ENCODE measurements at places on chromosomes 6 and 20. TPM values are rescaled to one million over a fixed set of nuclear protein-coding genes. Genes with fewer than 3 reads are reported as not detected.

GRCh38 chr20:50315586-50316551 lies 125.2 kb downstream of the CEBPB start:
- DNase-seq: no peak
- H3K36me3 ChIP-seq: no peaks in the 10 kb centered on the region
- no peak overlapping the region for H3K27ac ChIP-seq
- H3K4me1 ChIP-seq: peaks cover 7% of the 10 kb centered on the region

- no peaks in the 10 kb centered on the region for H3K27me3 ChIP-seq
- no peak for DNase-seq
- H3K27ac ChIP-seq: no peak overlapping the region
- no peaks in the 10 kb centered on the region for H3K4me1 ChIP-seq
- H3K36me3 ChIP-seq: peaks cover 5% of the 10 kb centered on the region
These were observed 92.6 kb upstream of the AGPAT4 start for GRCh38 chr6:161366301-161366923.

GRCh38 chr6:158611039-158611438 lies 33.5 kb downstream of the DYNLT1 start:
- H3K27ac ChIP-seq: no peak overlapping the region
- no peak overlapping the region for H3K4me3 ChIP-seq
- H3K4me1 ChIP-seq: no peaks in the 10 kb centered on the region

Gene PSORS1C2
- not detected for total RNA-seq

Gene CPNE5
- total RNA-seq: 1.5 TPM

DNA sequence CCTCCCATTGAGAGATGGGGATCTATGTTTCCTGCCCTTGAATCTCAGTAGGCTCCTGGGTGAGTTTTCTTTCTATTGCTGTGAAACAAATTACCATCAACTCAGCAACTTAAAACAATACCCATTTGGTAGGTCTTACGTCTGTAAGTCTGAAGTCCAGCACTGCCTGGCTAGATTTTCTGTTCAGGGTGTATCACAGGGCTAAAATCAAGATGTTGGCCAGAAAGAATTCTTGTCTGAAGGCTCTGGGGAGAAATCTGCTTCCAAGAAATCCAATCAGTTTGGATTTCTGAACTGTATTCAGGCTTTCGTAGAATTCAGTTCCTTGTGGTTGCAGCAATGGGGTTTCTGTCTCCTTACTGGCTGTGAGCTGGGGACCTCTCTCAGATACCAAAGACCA lies 99.6 kb upstream of the SLC24A3 start:
- no peaks in the 10 kb centered on the region for H3K27me3 ChIP-seq
- H3K4me1 ChIP-seq: no peaks in the 10 kb centered on the region
- H3K4me3 ChIP-seq: no peak overlapping the region
- no peak for DNase-seq
- H3K27ac ChIP-seq: no peak overlapping the region

GRCh38 chr6:28880894-28881780 lies 42.6 kb downstream of the TRIM27 start:
- peaks cover 5% of the 10 kb centered on the region for H3K36me3 ChIP-seq
- DNase-seq: peak; percentile 78
- peaks cover 28% of the 10 kb centered on the region for H3K4me1 ChIP-seq
- H3K27ac ChIP-seq: peak overlapping the region; percentile 24

Gene ENPP4
- total RNA-seq: 8.8 TPM

DNA sequence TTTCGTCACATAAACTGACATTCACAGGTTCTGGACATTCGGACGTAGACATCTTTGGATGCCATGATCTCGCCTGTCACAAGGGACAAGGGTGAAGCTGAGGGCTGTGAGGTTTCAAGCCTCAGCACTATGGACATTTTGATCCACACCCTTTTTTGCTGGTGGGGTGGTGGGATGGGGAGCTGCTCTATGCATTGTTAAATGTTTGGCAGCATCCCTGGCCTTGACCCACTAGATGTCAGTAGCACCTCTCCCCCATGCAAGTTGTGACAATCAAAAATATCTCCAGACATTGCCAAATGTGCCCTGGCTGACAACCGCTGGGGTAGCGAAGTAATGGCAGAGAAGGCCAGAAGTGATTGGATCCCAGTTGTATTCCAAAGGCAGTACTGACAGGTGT lies 229.4 kb downstream of the TSHZ2 start:
- peaks cover 11% of the 10 kb centered on the region for H3K4me1 ChIP-seq
- H3K27ac ChIP-seq: no peak overlapping the region
- peaks cover 4% of the 10 kb centered on the region for H3K27me3 ChIP-seq

Gene CST5
- not detected for total RNA-seq

- H3K4me3 ChIP-seq: no peak overlapping the region
- no peaks in the 10 kb centered on the region for H3K36me3 ChIP-seq
- H3K27me3 ChIP-seq: peaks cover 5% of the 10 kb centered on the region
- H3K27ac ChIP-seq: no peak overlapping the region
- DNase-seq: peak; percentile 30
- H3K4me1 ChIP-seq: no peaks in the 10 kb centered on the region
These were observed 31.1 kb downstream of the PLG start for GRCh38 chr6:160733050-160733646.

- H3K27ac ChIP-seq: no peak overlapping the region
- no peak for DNase-seq
- peaks cover 4% of the 10 kb centered on the region for H3K27me3 ChIP-seq
These were observed 33.5 kb downstream of the VSTM2L start for GRCh38 chr20:37936451-37936850.

Gene GJA1
- not detected for total RNA-seq

Gene TBPL1
- 31.3 TPM for total RNA-seq

Gene C20orf96
- total RNA-seq: 6.4 TPM

DNA sequence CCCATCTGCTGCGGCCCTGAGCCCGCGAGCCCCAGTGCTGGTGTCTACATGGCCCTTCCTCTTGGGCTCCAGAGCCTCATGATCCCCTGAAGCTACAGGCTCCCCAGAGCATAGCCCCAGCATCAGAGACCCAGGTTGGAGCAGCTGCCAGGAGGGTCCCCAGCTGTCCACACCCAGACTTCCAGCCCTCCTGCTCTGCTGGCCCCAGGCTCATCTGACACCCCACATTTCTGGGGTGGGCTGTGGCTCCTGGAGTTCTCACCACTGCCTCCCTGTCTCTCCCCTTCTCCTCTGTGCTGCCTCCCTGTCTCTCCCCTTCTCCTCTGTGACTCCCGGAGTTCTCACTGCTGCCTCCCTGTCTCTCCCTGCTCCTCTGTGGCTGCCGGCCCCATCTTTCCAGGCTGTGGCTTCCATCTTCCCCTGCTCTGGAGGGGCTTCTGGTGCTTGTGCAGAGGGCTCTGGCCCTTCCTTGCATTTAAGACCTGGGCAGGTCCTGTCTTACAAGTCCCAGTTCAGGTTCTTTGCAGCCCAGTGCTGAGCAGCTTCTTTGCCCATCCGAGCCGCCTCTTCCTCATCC lies 108.1 kb downstream of the ERMARD start:
- H3K36me3 ChIP-seq: no peaks in the 10 kb centered on the region
- no peak for DNase-seq

- DNase-seq: no peak
- peaks cover 1% of the 10 kb centered on the region for H3K27me3 ChIP-seq
- H3K36me3 ChIP-seq: peaks cover 3% of the 10 kb centered on the region
These were observed 26.9 kb downstream of the RRAGD start for GRCh38 chr6:89385156-89385667.

DNA sequence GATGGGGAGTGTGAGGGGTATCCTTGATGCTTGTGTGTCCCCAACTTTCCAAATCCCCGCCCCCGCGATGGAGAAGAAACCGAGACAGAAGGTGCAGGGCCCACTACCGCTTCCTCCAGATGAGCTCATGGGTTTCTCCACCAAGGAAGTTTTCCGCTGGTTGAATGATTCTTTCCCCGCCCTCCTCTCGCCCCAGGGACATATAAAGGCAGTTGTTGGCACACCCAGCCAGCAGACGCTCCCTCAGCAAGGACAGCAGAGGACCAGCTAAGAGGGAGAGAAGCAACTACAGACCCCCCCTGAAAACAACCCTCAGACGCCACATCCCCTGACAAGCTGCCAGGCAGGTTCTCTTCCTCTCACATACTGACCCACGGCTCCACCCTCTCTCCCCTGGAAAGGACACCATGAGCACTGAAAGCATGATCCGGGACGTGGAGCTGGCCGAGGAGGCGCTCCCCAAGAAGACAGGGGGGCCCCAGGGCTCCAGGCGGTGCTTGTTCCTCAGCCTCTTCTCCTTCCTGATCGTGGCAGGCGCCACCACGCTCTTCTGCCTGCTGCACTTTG lies at the start of gene TNF:
TSS of gene TNF (plus strand) at position 231 of the 567 bp plus-strand sequence. CDS start at position 408, 177 bp downstream.
- peak within 1 kb of the TSS; percentile 99 for H3K27ac ChIP-seq
- H3K36me3 ChIP-seq: peaks cover 60% of the 10 kb centered on the region
- peaks cover 54% of the 10 kb centered on the region for H3K4me1 ChIP-seq
- H3K27me3 ChIP-seq: peaks cover 2% of the 10 kb centered on the region
- DNase-seq: peak; percentile 93

Gene CLVS2
- not detected for total RNA-seq

DNA sequence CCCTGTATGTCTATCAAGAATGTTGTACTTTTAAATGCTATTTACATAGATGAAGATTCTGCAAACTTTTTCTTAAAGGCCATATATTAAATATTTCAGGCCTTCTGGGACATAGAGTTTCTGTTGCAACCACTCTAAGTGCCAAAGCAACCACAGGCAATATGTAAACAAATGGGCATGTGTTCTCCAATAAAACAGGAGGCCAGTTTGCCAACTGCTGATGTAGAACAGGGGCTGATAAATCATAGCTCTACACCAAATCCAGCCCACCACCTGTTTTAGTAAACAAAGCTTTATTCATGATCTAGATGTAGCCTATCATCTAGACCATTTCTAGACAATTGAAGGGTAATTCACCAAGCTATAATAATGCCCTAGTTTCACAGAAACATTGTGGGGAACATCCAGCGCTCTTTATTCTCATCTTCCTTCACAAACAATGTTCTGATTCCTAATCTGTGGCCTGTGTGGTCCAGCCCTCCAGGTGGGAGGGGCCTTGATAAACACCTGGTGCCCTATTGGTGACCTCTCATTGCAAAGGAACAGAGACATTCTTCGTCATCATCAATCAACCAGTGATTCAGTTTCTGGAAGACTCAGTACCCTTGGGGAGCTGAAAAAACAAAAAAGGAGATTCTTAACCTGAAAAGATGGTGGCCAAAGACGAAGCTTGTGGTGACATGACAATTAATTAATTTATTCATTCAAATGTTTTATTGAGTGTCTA lies 80.2 kb downstream of the PREP start:
- DNase-seq: no peak
- H3K27me3 ChIP-seq: no peaks in the 10 kb centered on the region
- peaks cover 34% of the 10 kb centered on the region for H3K36me3 ChIP-seq
- H3K4me1 ChIP-seq: no peaks in the 10 kb centered on the region
- H3K4me3 ChIP-seq: no peak overlapping the region
- H3K27ac ChIP-seq: no peak overlapping the region

DNA sequence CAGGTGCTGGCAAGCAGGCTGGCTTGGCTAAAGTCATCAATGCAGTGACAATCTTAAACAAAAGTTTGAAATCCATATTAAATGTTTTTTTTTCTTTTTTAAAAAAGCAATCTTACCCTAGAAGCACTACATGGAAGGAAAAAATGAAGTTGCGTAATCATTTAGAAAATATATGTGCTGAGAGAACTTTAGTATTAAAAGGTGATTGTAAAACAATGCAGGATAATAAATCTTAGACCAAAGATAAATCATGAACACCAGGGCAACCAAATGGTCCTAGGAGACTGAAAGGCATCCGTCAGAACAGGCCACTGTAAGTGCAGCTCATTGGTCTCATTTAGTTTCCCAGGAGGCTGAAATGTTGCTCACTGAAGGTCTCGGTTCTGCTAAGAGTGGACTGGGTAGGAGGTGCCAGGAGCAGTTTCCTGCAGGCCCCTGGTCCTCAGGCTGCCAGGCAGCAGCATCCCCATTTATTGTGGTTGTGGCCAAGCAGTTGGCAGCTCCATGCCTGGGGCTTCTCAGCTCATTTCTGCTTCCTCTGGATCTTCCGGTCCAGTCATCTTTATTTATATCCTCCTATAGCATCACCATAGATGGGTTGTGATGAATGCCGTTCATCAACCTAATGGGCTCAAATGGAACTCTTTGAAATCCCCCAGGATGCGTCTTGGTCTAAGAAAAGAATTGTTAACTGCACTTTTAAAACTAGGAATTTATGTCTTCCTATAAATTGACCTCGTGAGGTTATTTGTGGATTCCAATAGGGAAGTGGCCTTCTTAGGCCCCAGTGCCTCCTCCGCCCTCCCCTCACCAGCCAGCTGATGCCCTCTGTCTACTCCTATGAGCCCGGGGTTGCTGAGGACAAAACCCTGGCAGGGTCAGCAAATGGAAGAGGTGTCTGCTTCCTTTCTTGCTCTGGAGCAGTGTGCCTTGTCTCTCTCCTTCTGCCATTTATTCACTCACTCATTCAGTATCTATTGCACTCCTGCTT lies 269.0 kb downstream of the UST start:
- no peaks in the 10 kb centered on the region for H3K4me1 ChIP-seq
- H3K36me3 ChIP-seq: no peaks in the 10 kb centered on the region
- H3K4me3 ChIP-seq: no peak overlapping the region
- no peak overlapping the region for H3K27ac ChIP-seq

Gene SIRPB1
- 1.3 TPM for total RNA-seq

DNA sequence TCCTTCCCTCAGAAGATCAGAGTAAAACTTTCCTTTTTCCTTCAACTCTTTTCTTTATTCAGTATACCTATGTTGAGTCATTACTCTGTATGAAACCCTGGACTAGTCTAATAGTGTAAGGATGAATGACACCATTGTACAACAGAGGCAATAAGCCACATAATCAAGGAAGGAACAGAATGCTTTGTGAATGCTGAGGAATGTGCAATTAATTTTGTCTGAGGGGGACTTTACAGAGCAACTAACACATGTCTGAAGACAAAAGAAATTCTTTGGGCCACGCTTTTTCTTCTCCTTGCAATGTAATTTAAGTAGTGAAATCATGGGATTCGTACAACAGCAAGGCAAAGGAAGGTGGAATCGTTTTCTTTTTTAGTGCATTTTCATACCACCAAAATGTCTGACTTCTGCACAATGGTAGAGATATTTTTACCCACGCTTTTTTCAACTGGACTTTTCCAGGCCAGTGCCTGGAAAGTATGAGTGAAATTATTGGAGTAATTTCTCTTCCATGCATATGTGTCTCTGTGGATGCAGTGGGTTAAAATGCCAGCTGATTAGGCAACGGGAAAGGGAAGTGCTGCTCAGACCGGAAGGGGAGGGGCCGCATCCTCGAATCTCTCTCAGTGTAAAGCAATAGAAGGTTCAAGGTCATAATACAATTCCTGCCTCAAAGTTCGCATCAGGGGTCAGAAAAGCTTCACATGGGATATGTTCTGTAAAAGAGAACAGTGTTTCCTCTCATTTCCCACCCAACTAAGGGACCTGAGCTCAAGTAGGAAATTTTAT lies 89.9 kb upstream of the MTHFD1L start:
- H3K4me3 ChIP-seq: no peak overlapping the region
- no peaks in the 10 kb centered on the region for H3K27me3 ChIP-seq
- peaks cover 2% of the 10 kb centered on the region for H3K36me3 ChIP-seq
- no peak for DNase-seq
- H3K27ac ChIP-seq: no peak overlapping the region

Gene ROS1
- not detected for total RNA-seq

GRCh38 chr20:47863981-47864380 lies 78.7 kb upstream of the SULF2 start:
- H3K27ac ChIP-seq: no peak overlapping the region
- H3K36me3 ChIP-seq: no peaks in the 10 kb centered on the region
- H3K4me1 ChIP-seq: no peaks in the 10 kb centered on the region
- peaks cover 7% of the 10 kb centered on the region for H3K27me3 ChIP-seq
- DNase-seq: no peak

Gene CHRNA4
- total RNA-seq: not detected
